ENCODE measurements at places on chromosomes 2 and 18. TPM values are rescaled to one million over a fixed set of nuclear protein-coding genes. Genes with fewer than 3 reads are reported as not detected.

TRIM43 gene
- total RNA-seq, result not detected

CASP10 gene
- 4.7 TPM for total RNA-seq

PPP3R1 gene
- 6.9 TPM for total RNA-seq

PROKR1 gene
- total RNA-seq, result not detected

ADAM23 gene
- total RNA-seq, result 11.1 TPM

GCG gene
- not detected for total RNA-seq

SKOR2 gene
- not detected for total RNA-seq

IL36B gene
- not detected for total RNA-seq

NPHP1 gene
- 5.5 TPM for total RNA-seq

TIGD1 gene
- total RNA-seq, result 2.5 TPM

EDAR gene
- not detected for total RNA-seq

CACNB4 gene
- 1.3 TPM for total RNA-seq

CNOT9 gene
- 23.9 TPM for total RNA-seq

LRATD1 gene
- total RNA-seq, result not detected

NUP35 gene
- 3.8 TPM for total RNA-seq

ANKRD29 gene
- 5.9 TPM for total RNA-seq
